Fibroblast of skin of left biceps (primary cell): ENCODE measurements at places on chromosomes 12 and 14.

DNA sequence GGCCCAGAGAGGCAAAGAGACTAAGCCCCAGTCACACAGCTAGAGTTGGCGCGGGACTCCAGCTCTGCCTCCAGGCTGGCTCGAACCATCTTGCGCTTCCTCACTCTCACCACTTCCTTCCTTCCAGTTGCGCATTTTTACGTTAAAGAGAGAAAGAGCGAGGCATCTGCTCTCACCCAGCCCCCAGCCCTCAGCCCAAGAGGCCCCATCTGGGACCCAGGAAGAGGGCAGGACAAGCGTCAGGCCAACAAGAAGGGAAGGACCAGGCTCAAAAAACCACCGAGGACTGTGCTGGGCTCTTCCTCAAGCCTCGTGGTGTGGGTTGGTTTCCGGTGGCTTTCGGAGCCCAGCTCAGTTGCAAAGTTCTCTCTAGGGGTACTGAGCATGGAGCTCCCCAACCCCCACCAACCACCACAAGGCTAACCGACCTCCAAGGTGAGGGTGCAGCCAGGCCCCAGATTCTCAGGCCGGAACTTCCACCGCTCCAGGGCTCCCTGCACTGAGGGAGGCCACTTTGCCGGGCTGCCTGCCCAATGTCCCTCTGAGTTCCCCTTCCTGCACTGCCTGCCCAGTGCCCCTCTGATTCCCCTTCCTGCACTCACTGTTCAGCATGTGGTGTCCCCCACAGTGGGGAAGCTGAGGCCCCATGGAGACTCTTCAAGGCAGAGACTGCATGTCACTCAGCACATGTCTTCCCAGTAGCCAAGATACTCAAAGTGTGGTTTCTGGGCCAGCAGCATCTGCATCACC lies 35.9 kb downstream of the TESC start:
- DNase-seq, result no peak

- no peak for DNase-seq
Observed at GRCh38 chr14:89227496-89227836, 189.6 kb downstream of the FOXN3 start.

DNA sequence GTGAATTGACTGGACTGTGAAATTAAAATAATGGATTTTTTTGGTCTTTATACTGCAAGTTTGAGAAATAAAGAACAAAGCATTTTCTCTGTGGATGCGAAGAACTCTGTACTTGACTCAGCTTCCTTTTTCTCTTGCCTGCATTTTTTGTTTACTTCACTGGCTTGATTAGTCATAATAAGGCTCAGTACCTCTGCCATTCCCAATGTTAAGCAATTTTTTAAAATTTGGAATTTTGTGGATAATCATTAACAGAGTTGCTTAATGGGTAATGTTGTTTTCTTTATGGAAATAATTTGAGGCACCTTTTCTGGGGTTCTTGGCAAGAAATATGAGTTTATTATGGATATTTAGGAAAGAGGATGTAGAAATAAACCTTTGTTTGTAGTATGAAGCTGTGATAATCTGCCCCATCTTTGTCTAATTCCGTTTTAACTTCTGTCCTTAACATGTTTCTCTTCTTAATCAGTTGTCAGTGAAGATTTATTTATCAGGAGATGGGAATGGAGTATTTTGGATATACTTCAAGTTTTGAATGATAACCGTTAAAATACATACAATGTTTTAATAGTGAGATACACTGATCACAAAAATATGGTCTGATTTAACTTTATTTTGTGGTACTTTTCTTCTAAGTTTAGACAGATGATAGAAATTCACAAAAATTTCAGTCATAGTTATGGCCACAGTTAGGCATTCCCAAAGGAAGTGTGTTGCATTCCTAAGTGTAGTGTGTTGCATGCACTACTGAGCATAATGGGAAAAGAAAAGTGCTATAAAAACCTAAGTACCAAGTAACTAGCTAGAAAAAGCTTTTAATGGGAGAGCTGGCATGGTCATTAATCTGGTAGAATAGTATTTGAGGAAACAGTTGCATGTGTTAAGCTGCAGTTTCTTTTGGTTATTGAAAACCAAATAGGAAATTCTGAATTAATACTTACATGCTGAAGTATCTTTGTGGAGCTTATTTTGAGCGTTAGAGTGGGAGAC lies 27.7 kb downstream of the WNK1 start:
- peak; percentile 69 for DNase-seq

GRCh38 chr14:88233915-88234314 lies 89.2 kb downstream of the KCNK10 start:
- DNase-seq, result no peak

DNA sequence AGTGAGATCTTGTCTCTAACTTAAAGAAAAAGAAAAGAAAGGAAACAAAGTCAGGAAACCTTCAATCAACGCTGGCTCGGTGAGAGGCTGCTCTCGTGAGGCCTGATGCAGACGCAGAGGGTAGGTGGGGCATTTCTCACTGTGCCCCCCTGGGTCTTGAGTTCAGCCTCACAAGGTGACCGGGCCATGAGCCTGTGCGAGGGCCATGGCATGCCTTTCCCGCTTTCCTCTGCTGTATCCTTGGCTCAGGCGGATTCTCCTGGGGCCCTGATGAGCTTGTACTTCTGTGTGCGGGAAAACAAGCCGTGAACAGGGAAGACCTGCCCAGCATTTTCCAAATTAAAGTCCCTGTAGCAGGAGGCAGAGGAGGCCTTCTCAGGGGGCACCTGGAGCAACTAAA lies 20.2 kb downstream of the ADGRD1 start:
- no peak for DNase-seq

DNA sequence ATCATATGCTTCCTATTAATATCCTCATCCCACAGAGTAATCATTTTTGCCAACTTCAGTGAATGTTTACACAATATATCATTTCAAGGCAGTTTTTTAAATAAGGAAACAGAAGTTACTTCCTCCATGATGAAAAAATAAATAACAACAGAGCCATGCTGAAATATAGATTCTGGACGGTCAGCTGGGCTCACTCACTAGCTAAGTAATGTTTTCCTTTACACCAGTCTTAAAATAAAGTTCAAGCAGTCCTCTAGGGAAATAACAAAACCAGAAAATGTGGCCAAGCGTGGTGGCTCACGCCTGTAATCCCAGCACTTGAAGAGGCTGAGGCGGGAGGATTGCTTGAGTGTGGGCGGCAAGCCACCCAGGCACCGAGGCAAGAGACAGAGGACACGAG lies 28.7 kb downstream of the AICDA start:
- DNase-seq, result no peak

- DNase-seq, result no peak
Observed at GRCh38 chr14:94328196-94328595, 5.1 kb upstream of the SERPINA6 start.

DNA sequence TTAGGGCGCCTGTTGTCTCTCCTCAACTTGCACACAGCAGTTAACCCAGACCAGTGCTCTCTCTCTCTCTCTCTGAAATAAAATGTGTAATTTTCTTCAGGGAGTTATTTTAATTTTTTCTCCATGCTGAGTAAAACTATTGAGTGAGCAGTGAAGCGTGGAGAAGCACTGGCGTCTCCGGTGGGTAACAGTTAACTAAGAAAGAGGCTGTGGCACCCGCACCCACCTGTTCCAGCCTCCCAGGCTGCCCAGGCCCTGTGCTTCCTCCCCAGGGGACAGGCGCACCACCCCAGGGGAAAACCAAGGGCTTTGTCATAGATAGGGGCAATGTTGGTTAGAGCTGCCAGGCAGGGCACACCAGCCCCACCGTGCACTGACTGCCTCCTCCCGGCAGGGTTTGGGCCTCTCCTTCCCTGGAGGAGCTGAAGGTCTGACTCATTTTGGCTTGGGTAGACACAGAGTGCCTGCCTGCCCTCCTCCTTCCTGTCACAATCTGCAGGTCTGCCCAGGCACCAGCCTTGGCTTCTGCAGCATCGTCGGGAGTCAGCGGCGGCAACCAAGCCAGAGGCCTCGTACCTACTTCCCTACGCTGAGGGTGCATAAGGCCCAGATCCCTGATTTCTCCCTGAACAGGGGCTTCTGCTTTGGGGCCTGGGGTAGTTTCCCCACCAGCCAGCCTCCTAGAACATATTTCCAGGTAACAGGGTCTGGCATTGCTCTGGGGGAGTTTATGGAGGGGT lies 3.9 kb downstream of the HOXC5 start:
- DNase-seq, result no peak

DNA sequence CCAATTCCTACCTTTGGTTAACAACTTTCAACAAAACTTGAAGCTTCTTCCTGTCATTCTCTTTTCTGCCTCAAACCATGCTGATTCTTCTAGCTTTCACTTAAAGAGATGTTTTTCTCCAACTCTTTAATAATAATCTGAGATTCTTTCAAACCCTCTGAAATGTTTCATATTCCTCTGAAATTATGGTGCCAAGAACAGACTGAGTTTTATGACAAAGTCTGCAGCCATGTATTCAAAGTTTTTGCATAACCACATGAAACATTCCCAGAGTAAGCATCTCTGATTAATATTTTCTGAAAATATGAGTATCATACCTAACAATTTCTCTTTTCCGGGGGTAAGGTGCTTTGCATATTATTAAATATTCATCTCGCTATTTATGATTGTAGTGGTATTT lies 59.1 kb upstream of the DCN start:
- no peak for DNase-seq

- no peak for DNase-seq
Observed at GRCh38 chr14:86464341-86464740, 934.4 kb downstream of the FLRT2 start.

GRCh38 chr12:100077367-100077766 lies 65.3 kb downstream of the BLTP3B start:
- DNase-seq, result no peak

GRCh38 chr12:41514907-41515306 lies 326.8 kb downstream of the PDZRN4 start:
- no peak for DNase-seq

DNA sequence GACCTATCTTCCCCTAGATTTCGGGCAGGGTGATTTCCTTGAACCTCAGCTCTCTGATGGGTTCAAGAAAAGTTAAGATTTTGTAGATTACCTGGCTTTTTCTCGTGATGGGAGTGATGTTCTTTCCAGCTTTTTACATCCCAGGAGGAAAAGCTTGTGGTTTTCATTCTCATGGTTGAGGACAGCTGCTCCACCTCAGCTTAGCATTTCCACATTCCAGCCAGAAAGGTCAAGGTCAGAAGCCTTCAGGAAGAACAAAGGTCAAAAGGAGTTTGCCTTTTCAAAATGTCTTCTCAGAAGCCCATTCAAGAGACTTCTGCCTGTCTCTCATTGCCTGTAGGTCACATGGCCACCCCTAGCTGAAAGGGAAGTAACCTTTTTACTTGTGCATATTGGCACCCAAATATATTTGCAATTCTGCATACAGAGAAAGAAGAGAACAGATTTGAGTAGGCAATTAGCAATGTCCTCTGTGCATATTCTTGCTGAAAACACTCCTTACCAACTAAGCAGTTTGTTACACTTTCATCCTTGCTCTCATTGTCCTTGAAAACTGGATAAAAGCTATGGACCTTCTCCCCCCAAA lies 6.6 kb upstream of the ADGRD1 start:
- DNase-seq, result no peak

GRCh38 chr14:34604995-34605394 lies 25.0 kb downstream of the SNX6 start:
- DNase-seq, result no peak

DNA sequence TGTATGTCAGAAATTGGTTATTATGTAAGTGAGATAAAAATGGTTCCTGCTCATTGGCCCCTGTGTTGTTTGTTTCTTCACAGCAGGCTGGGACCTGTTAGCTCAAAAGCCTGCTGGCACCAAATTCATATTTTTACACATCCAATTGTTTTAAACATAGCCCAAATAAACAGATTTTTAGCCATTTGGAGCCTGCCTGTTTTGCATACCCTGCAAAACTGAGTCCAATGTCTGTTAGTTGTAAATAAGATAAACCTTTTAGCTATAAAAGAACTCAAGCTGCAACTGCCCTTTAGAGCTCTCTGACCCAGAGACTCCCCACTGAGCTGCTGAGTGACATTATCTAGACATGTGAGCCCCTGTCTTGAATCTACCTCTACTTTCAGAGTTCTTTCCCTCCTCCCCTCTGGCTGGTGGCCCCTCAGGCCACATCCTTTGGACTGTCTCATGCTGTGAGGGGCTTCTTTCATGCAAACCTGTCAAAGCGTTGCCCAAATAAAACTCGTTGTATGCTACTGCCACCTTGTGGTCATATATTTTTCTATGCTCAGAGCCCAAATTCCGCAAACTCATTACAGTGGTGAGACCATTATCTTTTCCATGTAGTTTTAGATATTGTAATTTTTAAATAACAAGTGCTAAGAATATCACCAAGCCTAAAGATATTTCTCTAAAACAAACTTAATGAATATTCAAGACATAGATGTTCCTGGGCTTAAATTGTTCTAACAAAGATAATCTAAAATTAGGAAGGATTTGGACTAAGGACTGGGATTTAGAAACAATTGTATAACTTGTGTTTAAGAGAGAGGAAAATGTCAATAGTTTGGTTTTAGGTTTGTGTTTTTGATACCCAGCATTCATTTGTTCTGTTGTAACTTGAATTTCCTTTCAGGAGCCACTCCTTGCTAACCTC lies 337.9 kb downstream of the AACS start:
- DNase-seq, result no peak

- no peak for DNase-seq
Observed at GRCh38 chr12:101698800-101699347, 1.4 kb downstream of the CHPT1 start.

DNA sequence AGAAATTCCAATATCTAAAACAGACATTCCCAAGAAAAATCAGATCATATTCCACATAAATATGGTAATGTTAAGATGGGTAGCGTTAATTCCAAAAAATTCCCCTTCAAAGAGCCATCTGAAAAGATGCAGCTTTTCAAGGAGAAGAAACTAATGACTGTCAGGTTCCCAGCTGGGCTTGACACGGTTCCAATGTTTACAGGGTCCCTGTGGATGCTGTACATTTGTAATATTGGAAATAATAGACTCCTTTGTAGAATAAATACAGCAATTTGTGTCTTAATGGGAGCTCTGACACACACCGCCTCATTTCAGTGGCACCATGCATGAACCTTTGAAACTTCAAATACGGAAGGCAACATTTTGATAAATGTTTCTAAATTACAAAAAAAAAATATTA lies 140.6 kb downstream of the ITPR2 start:
- DNase-seq, result no peak

DNA sequence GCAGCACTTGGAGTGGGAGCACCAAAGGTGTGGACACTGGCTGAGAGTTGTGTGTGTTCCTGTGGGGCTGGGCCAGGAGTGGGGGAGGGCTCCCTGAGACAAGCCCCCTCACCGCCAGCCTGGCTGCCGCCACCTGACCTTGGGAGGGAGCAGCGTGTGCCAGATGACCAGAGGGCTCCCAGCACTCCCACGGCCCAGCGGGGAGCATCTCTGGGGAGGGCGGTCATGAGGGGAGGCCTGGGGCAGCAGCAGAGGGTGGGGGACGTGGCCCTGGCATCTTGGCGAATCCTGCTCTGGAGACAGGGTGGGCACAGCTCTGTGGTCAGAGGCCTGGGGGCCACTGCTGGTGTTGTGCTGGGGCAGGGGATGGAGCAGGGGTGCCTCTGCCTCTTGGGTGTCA lies 10.7 kb downstream of the CEP170B start:
- DNase-seq, result no peak

DNA sequence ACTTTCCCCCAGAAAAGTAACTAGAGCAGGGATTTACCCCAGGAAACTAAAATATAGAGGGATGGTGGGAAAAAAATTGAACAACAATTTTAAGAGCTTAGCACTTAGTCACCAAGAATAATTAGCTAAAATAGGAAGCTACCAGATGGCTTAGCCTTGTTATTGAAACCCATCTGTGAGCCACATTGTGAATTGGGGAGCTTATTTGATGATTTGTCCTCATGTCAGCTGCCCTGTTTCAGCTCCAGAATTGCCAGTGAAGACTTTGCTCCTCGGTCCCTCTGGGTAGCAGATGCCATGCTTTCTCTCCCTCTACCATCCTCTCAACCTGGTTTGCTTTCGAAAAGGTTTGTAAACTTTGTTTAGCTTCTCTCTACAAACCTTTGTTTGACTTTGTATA lies 67.7 kb upstream of the PTHLH start:
- DNase-seq, result no peak
